Gastroesophageal sphincter (tissue), 4 donors: ENCODE measurements at places on chromosomes 2 and 18. TPM values are rescaled to one million over a fixed set of nuclear protein-coding genes. Genes with fewer than 3 reads are reported as not detected.

Gene PIK3C3
- total RNA-seq = 47.5 TPM

Gene RTP5
- not detected for total RNA-seq

GRCh38 chr18:61891271-61891670 lies 1.5 kb downstream of the RNF152 start:
- no peak for ATAC-seq

GRCh38 chr2:172865422-172865821 lies 129.8 kb downstream of the RAPGEF4 start:
- no peak for ATAC-seq

DNA sequence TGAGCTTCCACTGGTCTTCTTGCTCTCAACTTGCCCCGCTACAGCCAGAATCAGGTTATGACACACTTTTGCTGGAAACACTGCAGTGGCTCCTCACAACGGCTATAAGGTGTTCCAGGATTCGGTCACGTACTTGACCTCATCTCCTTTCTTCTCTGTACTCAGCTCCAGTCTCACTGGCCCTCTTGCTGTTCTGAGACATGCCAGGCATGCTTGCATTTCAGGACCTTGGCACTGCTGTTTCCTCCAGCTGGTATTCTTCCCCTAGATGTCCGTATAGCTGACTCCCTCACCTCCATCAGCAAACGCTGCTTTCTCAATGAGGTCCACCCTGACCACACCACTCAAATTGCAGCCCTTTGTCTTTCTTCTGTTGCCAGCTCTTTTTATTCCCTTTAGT lies 31.9 kb upstream of the C1GALT1C1L start:
- ATAC-seq = no peak

Gene ABCG8
- total RNA-seq = not detected

- ATAC-seq = no peak
These were observed 193.4 kb downstream of the CCDC102B start for GRCh38 chr18:68991286-68991685.

Gene RESP18
- not detected for total RNA-seq

Gene MITD1
- total RNA-seq = 24.5 TPM

Gene PROKR1
- not detected for total RNA-seq

DNA sequence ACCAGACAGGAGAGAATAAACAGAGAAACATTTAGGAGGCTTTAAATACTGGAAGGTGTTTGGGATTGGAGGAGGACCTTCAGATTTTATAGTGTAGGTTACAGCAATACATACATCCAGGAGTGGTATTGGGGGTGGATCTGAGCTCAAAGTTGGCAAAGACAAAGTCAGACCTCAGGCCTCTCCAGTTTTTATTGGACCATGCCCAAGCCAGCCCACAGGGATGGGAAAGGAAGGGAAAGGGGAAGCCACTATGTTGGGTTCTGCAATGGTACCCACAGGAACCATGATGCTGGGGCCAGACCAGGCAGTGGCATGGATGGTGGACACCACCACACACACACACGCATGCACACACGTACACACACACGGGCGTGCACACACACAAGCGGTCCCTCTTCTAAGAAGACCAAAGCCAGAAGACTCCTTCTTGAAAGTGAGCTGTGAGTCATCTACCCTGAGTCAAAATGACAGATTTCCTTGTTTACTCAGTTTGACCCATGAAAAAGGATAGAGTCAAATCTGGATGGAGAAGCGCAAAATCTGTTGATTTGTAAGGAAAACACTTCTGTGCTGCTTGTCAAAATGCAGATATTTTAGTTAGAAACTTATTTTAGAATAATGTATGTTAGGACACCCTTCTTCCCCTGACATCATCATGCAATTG lies 87.9 kb downstream of the TRABD2A start:
- no peak for ATAC-seq

DNA sequence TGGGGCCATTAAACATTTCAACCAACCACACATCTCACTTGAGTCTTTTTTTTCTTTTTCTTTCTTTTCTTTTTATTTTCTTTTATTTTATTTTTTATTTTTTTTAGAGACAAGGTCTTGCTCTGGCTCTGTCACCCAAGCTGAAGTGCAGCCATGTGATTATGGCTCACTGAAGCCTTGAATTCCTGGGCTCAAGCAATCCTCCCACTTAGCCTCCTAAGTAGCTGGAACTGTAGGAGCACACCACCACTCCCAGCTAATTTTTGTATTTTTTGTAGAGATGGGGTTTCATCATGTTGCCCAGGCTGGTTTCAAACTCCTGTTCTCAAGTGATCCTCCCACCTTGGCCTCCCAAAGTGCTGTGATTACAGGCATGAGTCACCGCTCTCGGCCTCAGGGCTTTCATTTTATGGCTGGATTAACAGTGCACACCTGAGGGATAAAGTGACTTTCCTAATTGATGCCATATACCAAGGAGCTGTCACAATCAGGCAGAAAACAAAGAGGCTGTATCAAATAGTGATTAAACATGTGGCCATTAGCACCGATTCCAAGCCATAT lies 21.5 kb downstream of the KIAA2012 start:
- no peak for ATAC-seq
